Ovary (tissue), 10 donors: ENCODE measurements at places on chromosomes 2 and 18. TPM values are rescaled to one million over a fixed set of nuclear protein-coding genes. Genes with fewer than 3 reads are reported as not detected.

SIX3 gene
- total RNA-seq = not detected

DNA sequence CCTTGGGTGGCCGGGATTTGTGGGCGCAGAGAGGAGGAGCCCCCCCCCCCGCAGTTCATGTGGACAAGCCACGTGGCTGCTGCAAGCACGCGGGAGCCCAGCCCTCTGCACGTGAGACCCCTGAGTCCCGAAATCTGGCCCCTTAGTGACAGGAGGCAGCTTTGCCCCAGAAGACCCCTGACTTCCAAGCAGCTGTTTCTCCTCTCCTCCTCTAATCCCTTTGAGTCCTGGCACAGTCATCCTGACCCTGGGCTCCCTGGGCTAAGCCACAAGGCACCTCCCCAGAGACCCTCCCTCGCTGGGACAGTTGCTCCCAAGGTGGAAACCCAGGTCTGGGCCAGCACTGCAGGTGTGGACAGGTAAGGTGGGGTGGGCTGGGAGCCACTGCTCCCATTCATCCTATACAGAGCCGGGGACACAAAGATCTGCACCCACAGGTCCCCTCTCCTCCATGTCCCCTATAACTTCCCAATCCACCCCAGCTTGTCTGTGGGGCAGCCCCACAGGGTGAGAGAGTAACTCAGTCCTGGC lies 923 bp downstream of the TEKT4 start:
- no peak for DNase-seq

DNA sequence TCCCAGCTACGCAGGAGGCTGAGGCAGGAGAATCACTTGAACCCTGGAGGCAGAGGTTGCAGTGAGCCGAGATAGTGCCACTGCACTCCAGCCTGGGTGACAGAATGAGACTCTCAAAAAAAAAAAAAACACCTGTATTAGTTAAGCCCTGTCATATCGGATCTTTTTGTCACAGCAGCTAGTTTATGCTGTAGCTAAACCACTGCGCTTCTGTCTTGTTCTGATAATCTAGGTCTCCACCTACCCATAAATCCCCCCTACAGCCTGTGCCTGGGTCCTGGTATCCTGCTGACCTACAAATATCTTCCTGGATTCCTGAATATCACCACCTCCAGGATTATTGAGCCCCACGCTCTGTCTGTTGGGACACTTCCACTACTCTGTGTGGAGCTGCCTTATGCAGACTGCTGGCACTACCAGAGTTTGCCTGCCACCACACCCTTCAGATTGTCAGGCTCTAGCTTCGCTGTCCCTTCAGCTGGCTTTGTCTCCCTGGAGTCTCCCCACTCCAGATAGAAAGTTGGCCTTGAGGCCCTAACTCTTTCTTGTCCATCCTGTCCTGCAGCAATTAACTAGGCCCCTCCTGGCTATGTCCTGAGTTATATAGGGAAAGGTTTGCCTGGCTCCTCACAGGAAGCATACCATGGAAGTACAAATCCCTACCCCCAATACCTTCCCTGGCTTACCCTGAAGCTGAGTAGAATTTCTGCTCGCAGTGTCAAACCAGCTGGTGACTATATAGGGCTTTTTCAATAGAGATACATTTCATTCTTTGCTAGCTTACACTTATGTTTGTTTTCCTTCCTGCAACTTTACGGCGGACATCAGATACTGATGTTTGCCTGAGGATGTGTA lies 136.0 kb upstream of the SERTAD2 start:
- no peak for DNase-seq

ASAP2 gene
- total RNA-seq = 11.3 TPM

- DNase-seq = no peak
Observed at GRCh38 chr2:227460070-227460485, 11.9 kb upstream of the AGFG1 start.

CNPPD1 gene
- 29.7 TPM for total RNA-seq

DNA sequence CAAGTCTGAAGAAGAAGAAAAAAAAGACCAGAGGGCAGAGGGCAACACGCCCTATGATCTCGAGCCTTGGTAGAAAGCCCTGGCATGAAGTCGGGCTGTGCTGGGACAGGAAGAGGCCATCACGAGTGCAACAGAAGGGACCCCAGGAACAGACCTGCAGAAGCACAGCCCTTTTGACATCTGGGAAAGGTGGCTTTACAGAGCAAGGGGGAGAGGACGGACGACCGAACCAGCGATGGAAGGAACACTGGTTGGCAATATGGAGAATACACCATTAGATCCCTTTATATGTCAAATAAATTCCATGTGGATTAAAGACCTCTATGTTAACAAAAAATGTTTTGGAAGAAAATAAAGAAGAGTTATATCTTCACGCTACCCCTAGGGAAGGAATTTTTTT lies 10.7 kb downstream of the KIF1A start:
- DNase-seq = no peak

- DNase-seq = no peak
Observed at GRCh38 chr2:155830817-155831579, 501.5 kb downstream of the NR4A2 start.

DNA sequence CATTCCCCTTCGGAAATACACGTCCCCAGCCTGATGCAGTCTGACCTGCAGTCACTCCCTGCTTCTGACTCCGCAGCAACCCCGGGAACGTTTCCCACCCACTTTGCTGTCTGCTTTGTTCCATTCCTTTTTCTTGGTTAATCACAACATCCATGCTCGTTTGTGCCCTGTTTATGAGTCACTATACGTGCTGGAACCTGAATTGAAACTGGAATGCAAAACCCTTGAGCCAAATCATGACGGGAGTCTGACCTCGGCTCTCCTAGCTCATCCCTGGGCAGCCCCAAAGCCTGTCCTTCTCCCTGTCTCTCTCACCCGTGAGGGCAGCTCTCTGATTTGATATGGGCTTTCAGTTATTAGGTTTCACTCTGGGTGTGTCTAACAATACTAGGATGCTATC lies 57.1 kb upstream of the RNF152 start:
- no peak for DNase-seq

MYOM1 gene
- total RNA-seq = 7.3 TPM

TMEM185B gene
- 10.9 TPM for total RNA-seq

CNDP1 gene
- 0.15 TPM for total RNA-seq

GRCh38 chr2:157895531-157895930 lies 19.4 kb upstream of the ACVR1 start:
- DNase-seq = no peak

- no peak for DNase-seq
Observed at GRCh38 chr2:170360546-170361089, 182.7 kb downstream of the MYO3B start.

DNA sequence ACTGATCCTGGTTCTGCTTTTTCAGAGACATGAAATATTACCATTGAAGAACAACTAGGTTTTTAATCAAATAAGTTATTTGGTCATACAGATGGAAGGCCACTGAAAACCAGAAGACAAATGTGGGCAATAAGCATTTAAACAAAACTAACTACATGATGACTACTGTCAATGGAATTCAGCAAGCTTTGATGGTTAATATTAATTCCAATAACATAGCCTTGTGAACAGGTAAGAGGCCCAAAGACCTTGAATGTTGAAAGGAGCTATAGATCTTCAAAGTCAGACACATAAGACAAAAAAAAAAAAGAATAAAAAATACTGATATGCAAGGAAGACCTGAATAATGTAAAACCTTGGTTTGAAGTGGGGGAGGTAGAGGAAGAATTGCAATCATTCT lies 1955.6 kb upstream of the CELF4 start:
- DNase-seq = no peak

C2orf92 gene
- total RNA-seq = 3.1 TPM

- no peak for DNase-seq
Observed at GRCh38 chr2:1593371-1594122, 150.8 kb downstream of the PXDN start.
